ENCODE measurements at places on chromosomes 2 and 18. TPM values are rescaled to one million over a fixed set of nuclear protein-coding genes. Genes with fewer than 3 reads are reported as not detected.

DNA sequence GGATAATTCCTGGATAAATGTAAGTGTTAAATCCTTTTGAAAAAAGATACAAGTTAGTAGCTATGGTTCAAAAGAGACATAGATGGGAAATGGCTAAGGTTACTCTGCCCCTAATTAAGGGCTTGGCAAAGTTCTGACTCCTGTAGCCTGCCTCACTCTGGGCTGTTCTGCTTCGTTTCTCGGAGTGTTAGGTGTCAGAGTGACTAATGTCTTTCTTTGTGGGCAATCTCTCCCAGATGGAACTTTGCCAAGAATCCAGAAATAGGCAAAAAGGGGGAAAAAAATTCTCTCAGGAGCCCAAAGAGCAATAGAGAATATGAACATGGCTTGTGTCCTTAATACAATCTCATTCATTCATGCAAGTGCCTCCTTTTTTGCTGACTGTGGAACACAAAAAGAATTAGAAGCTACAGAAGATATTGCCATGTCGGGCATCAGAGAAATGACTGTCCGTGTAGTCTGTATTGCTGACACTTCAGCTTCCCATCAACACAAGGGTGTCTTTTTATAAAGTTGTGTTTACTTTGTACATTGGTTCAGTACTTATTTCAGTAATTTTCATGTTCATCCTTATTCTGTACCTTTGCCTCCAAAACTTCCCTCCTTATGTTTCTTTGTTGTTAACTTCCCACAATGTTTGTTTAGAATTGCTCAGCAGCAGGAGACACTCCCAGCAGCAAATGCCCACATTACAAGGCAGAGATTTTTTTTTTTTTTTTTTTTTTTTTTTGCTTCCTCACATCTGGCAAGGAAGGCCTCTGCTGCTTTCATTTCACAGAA is 134.0 kb downstream of the FTCDNL1 start:
- no peak for DNase-seq
- no peak overlapping the region for H3K27ac ChIP-seq
- no peak overlapping the region for H3K4me3 ChIP-seq
- H3K4me1 ChIP-seq = no peaks in the 10 kb centered on the region
- H3K36me3 ChIP-seq = no peaks in the 10 kb centered on the region

- peaks cover 8% of the 10 kb centered on the region for H3K4me1 ChIP-seq
- H3K36me3 ChIP-seq = no peaks in the 10 kb centered on the region
- H3K4me3 ChIP-seq = peak overlapping the region; percentile 28
- no peak for DNase-seq
- peaks cover 44% of the 10 kb centered on the region for H3K27me3 ChIP-seq
These were observed 758 bp downstream of the LYPD1 start for GRCh38 chr2:132668987-132669907.

GRCh38 chr2:69163109-69163508 is 150.1 kb downstream of the ANTXR1 start:
- H3K27ac ChIP-seq = no peak overlapping the region
- peaks cover 15% of the 10 kb centered on the region for H3K27me3 ChIP-seq
- H3K36me3 ChIP-seq = no peaks in the 10 kb centered on the region
- H3K4me1 ChIP-seq = peaks cover 8% of the 10 kb centered on the region

DNA sequence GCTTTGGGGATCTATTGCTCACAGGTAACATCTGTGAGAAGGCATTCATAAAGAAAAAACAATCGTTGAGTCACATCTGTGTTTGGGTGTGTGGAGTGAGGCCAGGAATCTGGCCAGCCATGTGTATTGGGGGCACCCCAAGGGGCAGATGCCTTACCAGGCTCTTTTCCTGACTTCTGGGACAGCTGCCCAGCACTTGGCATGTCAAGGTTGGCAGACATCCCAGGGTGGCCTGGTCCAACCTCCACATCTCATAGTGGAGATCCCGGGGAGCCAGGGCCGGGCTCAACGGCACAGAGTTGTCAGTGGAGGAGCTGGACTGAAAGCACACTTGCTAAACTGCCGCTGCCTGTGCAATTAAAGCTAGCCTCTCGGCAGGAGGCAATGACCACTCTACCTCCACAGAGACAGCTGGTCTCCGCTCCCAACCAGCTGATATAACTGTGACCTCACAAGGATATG is 75.3 kb upstream of the MGAT4A start:
- H3K36me3 ChIP-seq = no peaks in the 10 kb centered on the region
- H3K27ac ChIP-seq = no peak overlapping the region
- no peak overlapping the region for H3K4me3 ChIP-seq
- no peak for DNase-seq
- peaks cover 10% of the 10 kb centered on the region for H3K27me3 ChIP-seq

GRCh38 chr18:11136241-11136640 is 13.1 kb downstream of the PIEZO2 start:
- H3K4me1 ChIP-seq = no peaks in the 10 kb centered on the region
- H3K4me3 ChIP-seq = no peak overlapping the region
- H3K36me3 ChIP-seq = no peaks in the 10 kb centered on the region
- DNase-seq = no peak
- H3K27me3 ChIP-seq = peaks cover 2% of the 10 kb centered on the region

DNA sequence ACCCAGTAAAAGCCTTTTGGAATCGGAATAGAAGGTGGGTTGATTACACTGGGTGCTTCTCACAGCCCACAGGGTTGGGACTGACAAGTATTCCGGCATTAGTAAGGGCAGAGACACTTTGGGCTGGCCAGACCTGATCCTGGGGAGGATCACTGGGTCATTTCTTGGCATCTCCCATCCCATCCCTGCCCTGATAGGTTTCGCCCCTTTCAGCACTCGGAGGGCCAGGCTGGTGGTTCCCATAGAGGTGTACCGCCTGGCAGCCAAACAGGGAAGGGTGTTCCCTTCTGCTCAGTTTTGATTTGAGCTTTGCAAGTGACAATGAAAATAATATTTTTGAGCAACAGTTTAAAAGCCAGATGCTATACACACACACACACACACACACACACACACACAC is 37.3 kb downstream of the CYP1B1 start:
- peaks cover 15% of the 10 kb centered on the region for H3K4me1 ChIP-seq
- H3K36me3 ChIP-seq = no peaks in the 10 kb centered on the region
- H3K4me3 ChIP-seq = peak overlapping the region; percentile 78
- H3K27me3 ChIP-seq = peaks cover 30% of the 10 kb centered on the region
- no peak overlapping the region for H3K27ac ChIP-seq

DNA sequence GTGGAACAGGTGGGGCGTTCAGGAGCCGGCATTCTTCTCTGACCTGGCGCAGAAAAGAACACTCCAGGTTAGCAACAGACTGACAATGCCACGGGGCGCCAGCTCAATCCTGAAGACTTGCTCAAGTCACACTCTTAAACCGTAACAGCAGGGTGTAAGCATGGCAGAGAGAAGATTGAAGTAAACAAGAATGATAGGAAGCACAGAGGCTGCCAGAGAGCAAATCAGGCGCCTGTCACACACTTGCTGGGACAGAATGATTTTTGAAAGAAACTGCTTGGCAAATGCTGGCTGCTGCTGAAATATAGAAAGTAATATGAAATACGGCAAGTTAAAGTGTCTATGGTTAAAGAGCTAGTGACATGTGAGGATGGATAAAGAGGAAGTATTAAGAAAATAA is 80.5 kb downstream of the MEP1B start:
- H3K36me3 ChIP-seq = no peaks in the 10 kb centered on the region
- H3K27me3 ChIP-seq = peaks cover 2% of the 10 kb centered on the region
- no peak overlapping the region for H3K4me3 ChIP-seq
- DNase-seq = no peak

DNA sequence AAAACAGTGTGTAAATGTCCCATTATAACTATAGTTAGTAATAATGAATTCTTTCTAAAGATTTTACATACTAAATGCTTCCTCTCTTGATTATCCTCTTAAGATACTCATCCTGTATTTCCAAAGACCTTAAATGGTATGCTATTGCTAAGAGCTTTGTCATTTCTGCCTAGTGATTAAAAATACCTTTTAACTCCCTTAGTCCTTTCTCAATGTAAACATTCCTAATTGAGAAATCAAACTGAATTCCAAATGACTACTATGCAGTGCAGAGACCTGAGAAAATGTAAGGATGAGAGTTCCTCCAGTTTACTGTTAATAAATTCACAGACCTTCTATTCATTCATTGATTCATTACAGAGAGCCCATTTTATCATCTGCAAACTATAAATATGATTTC is 86.9 kb downstream of the SOS1 start:
- no peak for DNase-seq
- H3K4me3 ChIP-seq = no peak overlapping the region
- H3K4me1 ChIP-seq = no peaks in the 10 kb centered on the region
- H3K27me3 ChIP-seq = no peaks in the 10 kb centered on the region
- H3K36me3 ChIP-seq = peaks cover 40% of the 10 kb centered on the region

DNA sequence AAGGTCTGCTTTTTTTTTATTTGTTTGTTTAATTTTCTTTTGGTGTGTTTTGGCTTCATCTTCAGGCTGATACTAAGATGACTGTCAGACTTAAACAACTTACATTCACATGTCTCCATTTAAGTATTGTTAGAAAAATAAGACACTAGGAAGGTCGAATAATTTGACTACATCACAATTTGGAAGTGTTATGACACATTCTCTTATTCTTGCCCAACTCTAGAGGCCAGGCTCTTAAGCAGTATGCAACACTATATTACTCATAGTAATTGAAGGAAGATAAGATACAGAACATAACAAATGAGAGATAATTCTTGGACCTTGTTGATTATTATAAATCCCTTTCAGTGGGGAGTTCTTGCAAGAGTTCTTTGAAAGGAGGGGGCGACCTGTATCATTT is 295.3 kb upstream of the COL3A1 start:
- H3K4me1 ChIP-seq = no peaks in the 10 kb centered on the region
- no peaks in the 10 kb centered on the region for H3K36me3 ChIP-seq
- H3K4me3 ChIP-seq = no peak overlapping the region
- no peak overlapping the region for H3K27ac ChIP-seq
- DNase-seq = no peak
- H3K27me3 ChIP-seq = no peaks in the 10 kb centered on the region

- no peak overlapping the region for H3K27ac ChIP-seq
- H3K36me3 ChIP-seq = peaks cover 25% of the 10 kb centered on the region
- DNase-seq = no peak
- H3K27me3 ChIP-seq = no peaks in the 10 kb centered on the region
These were observed 47.5 kb downstream of the NBEAL1 start for GRCh38 chr2:203062126-203062525.

GRCh38 chr2:375270-375955 is 87.5 kb upstream of the ALKAL2 start:
- no peak overlapping the region for H3K27ac ChIP-seq
- DNase-seq = no peak
- H3K27me3 ChIP-seq = peaks cover 11% of the 10 kb centered on the region
- no peak overlapping the region for H3K4me3 ChIP-seq
- no peaks in the 10 kb centered on the region for H3K36me3 ChIP-seq
- H3K4me1 ChIP-seq = no peaks in the 10 kb centered on the region

DNA sequence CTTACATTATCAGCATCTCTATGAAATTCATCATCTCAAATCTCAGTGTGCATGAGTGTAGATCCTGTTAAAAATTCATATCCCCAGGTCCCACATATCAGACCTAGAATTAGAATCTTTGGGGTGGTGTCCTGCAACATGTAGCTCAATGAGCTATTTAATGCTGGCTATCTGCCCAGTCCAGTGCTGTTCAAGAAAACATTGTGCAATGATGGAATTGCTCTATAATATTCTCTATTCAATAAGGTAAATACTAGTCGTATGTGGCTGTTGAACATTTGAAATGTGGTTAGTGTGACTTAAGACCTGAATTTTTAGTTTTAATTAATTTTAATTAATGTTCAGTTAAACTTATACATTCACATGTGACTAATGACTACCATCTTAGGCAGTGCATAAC is 127.4 kb downstream of the NOL4 start:
- no peaks in the 10 kb centered on the region for H3K27me3 ChIP-seq
- H3K27ac ChIP-seq = no peak overlapping the region
- no peak for DNase-seq
- H3K4me3 ChIP-seq = no peak overlapping the region
- H3K4me1 ChIP-seq = no peaks in the 10 kb centered on the region
- no peaks in the 10 kb centered on the region for H3K36me3 ChIP-seq

- H3K4me1 ChIP-seq = no peaks in the 10 kb centered on the region
- H3K36me3 ChIP-seq = no peaks in the 10 kb centered on the region
- no peak overlapping the region for H3K27ac ChIP-seq
- DNase-seq = no peak
- no peaks in the 10 kb centered on the region for H3K27me3 ChIP-seq
These were observed 409.2 kb upstream of the HS6ST1 start for GRCh38 chr2:128727914-128728313.

DNA sequence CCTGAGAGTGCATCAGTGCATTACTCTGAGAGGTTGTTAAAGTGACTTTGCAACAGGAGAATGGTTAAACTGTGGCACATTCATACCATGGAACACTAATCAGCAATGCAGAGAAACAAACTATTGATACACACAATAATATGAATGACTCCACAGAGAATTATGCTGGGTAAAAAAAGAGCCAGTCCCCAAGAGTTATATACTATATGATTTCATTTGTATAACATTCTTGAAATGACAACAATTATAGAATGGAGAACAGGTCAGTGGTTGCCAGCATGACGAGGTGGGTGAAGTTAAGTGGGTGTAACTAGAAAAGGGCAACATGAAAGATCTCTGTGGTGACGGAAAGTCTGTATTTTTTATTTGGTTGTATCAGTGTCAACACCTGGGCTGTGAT is 3.0 kb upstream of the NT5C1B start:
- H3K27me3 ChIP-seq = no peaks in the 10 kb centered on the region
- peaks cover 6% of the 10 kb centered on the region for H3K36me3 ChIP-seq
- H3K27ac ChIP-seq = no peak overlapping the region
- H3K4me3 ChIP-seq = no peak overlapping the region
- no peaks in the 10 kb centered on the region for H3K4me1 ChIP-seq

The CTLA4 gene
- 0.54 TPM for total RNA-seq

The PROM2 gene
- total RNA-seq = 0.12 TPM

The GAL3ST2 gene
- not detected for total RNA-seq

The WDR43 gene
- total RNA-seq = 86.6 TPM

The CACNB4 gene
- 0.86 TPM for total RNA-seq

The HOXD1 gene
- total RNA-seq = not detected

The NT5C1B gene
- total RNA-seq = not detected

Measured in activated B cell treated with CpG ODN at 0.5 μM for 24 hours (primary cell).